Cerebellar cortex (tissue), 1 donor: ENCODE measurements at places on chromosomes 11 and 22.

DNA sequence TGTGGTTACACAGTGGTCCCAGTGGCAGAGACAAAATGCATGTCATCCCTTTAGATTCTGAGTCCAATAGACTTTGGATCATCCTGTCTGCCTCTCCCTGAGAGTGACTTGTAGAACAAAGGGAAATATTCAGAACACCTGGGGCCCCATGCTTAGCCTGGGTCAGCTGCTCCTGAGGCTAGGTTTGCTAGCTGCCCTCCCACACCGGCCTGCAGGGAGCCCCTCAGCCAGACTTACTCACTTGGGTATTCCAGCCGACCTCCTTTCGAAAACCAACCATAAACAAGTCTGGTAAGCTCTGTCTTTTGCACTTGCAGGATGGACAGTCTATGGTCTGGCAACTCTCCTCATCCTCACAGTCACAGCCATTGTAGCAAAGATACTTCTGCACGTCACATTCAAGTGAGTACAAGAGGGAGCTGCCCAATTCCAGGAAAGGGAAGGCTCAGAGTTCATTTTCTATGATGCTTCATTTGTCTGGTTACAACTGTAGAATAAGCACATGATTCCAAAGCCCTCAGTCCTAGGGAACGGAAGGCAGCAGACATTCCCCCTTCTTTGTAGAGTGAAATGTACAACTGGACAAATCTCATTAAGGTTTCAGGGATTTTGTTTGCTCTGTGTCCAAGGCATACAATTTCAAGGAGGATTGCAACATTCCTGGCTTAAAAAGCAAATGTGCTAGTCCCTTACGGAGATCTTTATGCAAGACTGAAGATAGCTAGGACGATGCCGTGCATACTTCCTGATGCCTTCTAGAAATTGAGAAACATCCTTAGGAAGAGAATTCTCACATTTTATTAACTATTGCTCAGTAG, 65.5 kb upstream of the EMID1 start:
- no peak for DNase-seq

GRCh38 chr11:26995701-26996460, 2.0 kb downstream of the FIBIN start:
- peak; percentile 3 for DNase-seq

DNA sequence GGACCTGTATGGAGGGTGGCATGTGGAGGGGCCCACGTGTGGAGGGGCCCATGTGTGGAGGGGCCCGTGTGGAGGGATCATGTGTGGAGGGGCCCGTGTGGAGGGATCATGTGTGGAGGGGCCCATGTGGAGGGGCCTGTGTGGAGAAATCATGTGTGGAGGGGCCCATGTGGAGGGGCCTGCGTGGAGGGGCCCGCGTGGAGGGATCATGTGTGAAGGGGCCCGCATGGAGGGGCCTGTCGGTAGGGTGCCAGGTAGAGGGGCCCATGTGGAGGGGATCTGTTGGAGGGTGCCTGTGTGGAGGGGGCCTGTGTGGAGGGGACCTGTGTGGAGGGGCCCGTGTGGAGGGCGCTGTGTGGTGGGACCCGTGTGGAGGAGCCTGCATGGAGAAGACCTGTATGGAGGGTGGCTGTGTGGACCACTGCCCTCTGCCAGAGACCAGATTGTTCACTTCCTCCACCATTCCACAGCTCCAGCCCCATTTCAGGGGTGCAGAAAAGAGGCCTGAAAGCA, 47.0 kb downstream of the IGLL5 start:
- no peak for DNase-seq

DNA sequence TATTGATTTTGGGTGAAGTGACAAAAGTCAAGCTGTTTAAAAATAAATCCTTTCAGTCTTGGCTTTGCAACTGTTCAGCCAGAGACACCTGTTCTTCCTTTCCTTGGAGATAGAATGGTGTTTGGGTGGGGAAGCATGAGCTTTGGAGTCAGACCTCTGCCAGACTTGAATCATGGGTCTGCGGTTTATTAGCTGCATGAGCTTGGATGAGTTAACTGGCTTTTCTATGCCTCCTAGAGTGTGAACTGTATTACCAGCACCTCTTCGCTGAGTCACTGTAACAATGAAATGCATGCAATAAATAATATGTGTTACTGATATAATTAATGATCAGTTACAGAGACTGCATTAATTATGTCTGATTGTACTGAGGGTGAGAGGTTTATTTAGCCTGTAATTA, 13.5 kb upstream of the MYEOV start:
- no peak for DNase-seq

DNA sequence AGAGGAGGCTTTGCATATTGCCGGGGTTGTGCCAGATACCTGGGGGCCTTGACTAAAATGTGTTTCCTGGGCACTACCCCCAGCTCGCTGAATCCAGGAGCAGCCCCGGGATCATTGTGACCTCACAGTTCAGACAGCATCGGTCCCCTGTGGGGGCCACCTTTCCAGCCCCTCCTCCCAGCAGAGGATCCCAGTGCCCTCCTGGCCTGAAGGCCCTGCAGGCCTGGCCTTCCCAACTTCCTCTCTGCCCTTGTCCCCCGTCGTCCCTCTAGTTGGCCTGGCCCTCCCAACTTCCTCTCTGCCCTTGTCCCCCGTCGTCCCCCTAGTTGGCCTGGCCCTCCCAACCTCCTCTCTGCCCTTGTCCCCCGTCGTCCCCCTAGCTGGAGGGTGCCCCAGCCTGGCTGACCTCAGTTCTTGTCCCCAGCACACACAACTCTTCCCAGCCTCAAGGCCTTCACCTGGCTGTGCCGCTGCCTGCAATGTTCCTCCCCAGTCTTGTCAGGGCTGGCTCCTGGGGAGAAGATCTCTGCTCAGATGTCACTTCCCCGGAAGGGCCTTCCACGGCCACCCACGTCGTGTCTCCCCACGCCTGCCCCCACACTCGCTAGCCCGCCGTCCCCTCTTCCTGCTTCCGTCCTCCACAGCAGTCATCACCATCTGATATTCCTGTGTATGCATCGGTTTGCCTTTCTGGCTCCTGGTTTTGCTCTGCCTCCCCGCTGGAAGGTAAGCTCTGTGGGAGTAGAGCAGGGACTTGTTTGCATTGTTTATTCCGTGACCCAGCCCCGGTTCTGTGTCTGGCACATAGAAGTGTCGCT, 12.6 kb upstream of the ANO1 start:
- DNase-seq = no peak

DNA sequence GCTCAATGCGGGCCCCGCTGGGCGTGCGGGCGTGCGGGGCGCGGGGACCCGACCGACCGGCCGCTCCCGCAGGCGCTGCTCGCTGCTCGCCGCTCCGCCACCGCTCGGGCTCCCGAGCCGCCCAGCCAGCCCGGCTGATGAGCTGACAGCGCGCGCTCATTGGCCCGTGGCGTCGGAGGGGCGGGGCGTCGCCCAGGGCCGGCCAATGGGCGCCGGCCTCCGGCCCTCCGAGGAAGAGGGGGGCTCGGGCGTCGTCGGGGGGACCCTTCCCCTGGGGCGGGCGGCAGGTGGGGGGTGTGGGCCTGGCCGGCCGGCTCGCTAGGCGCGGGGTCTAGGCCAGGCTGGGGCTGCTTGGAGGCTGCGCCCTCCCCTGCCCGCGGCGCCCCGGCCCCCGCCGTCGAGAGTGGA, at the start of gene SCUBE1:
Gene SCUBE1, minus strand, starts transcription at position 111 of the 408 bp plus-strand sequence. CDS start 111 bp downstream, outside the sequence.
- DNase-seq = peak; percentile 38

GRCh38 chr22:32473388-32473952, 1.1 kb upstream of the FBXO7 start:
- peak; percentile 71 for DNase-seq

DNA sequence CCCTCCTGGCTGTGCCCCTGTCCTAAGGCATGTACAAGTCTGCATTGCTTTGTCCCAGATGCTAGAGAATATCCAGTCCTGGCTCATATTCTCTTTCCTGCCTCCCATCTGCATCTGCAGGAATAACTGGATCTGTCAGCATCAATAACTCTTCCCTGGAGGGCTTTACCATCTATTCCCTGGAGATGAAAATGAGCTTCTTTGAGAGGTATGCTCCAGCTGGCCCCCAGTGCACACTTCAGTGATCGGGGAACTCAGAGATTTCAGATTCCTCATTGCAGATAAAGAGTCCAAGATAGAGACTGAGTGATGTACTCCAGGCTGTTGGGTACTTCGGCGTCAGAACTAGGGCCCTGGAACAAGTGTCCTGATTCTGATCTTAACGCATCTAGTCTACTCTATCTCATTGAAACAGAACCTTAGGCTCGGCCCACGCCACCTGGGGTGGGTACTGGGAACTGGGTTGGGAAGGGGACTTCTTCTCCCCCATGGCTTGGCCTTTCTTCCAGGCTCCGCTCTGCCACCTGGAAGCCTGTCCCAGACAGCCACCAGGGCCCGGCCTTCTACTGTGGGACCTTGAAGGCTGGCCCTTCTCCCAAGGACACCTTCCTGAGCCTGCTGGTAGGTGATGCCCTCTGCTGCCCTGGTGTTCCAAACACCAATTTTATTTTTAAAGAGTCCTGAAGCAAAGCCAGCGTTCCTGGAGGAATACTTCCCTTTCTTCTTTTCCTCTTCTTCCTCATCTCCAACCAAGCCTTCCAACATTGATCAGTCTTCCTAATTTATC, 17.8 kb upstream of the GLB1L2 start:
- no peak for DNase-seq

DNA sequence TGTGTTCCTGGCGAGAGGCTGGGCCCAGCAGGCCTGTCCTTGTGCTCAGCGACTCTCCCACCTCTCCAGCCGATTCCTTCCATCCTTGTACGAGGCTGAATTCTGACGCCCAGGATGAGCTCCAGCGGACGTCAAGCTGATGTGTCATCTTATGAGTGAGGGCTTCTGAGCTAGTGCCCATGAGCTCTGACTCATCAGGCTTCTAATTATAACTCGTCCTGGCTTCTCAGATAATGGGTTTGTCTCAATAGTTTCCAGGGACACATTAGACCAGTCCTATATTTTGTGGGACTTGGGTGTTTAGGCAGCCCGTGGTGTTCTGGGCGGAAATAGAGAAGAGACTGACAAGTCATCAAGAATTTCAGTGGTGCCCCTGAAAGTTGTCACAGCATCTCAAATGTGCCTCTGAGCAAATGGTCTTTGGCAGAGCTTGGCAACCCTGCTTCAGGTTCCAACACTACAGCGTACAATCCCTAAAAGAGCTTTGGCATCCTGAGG, 108.2 kb upstream of the CD44 start:
- no peak for DNase-seq

DNA sequence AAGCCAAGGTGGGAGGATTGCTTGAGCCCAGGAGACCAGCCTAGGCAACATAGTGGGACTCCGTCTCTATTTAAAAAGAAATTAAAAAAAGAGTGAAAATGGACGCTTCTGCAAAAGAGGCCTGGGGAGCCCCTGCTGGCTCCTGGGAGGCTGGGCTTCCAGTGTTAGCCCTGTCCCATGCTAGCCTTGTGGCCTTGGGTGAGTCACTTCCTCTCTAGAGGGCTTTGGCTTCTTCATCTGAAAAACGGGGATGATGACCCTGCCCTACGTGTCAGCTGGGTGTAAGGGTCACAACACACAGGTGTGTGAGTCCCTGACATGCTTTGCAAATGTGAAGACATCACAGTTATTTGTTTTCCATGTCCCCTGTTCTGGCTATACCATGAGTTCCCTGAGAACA, 32.8 kb downstream of the FAM227A start:
- DNase-seq = no peak

DNA sequence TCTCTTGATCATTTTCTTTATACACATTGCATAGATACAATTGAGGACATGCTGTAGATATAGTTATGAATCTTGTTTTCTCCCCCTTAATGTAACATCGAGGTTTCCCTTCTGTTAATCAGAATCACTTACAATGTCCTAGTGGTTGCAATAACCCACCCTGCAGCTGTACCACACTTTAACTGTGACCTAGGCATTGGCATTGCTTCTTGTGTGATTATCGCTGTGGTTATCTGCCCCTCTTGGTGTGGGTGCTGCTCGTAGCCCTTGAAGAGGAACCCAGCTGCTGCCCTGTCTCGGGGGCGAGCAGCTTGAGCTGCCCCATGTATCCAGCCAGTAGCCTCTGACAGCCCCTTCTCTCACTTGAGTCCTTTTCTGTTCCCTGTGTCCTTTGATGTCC, 1.5 kb downstream of the DGAT2 start:
- DNase-seq = no peak

DNA sequence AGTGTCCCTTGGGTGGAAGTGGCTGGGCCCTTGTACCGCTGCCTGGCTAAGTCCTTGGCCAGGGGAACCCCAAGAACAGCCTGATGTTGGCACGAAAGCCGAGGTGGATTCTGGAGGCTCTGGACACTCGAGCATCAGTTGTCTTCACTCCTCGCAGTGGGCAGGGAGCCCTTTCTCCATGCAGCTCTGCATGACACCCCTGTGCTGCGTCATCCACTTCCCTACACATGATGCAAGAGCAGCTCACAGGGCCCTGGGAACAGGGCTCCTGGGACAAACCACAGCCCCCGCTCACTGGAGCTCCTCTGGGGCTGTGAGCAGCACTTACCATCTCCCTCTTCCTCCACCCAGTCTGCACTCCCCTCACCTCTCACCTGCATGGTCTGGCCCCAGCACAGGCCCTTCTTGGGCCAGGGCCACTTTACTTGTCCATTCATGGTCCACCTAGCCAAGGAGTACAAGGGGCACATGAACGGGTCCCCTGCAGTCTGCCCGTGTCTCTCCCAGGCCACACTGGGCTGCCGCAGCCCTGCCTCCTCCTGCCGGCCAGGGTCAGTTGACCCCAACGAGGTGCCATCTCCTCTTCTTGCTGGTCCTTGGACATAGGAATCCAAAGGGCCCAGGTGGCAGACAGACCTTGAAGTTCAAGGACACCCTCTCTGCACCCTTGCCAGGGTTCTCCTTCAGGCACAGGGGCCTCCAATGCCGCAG, 66.5 kb downstream of the IGF2 start:
- DNase-seq = no peak

DNA sequence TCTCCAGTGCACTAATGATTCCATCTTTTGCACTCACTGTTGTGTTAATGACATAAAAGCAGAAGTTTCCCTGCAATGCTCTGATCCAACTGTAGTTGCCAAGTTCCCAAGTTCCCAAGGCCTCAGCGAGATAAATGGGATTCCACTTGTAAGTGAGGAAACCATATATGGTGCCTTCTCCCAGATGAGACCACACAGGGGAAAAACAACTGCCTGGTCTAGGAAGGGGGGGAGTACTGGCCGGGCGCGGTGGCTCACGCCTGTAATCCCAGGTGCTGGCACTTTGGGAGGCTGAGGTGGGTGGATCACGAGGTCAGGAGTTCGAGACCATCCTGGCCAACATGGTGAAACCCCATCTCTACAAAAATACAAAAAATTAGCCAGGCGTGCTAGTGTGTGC, 23.3 kb upstream of the RELA start:
- DNase-seq = no peak

DNA sequence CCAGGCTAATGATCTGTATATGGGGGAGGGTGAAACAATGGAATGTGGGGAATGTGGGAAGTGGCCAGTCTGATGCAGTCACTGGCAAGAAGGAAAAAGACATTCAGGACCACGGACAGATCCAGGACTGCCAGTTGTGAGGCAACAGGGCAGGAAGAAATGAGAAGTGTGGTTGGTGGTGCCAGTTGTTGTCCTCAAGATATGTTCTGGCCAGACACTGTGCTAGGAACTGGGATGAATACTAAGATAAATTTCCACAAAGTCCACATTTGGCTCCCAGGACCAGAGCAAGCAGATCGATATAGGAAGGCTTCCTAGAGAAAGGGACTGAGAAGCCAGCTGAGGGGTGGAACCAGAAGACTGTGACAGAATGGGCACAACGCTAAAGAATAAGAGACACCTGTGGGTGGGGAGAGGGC, 6.8 kb upstream of the TPBGL start:
- DNase-seq = no peak
